ENCODE measurements at places on chromosomes 2 and 18.
A peak's percentile ranks its signal among the peaks of the same experiment; 100 is the strongest.

DNA sequence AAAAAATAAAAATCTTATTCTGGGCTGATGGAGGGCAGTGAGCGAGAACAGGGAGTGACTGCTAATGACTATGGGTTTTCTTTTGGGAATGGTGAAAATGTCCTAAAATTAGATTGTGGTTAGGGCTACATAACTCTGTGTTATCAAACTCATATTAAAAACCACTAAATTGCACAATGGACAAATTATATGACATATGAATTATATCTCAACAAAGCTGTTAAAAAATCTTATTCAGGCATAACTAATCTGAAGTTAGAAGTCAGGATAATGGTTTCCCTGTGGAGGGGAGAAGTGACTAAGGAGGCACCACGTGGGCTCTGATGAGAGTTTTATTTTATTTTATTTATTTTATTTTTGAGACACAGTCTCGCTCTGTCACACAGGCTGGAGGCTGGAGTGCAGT is 32.1 kb upstream of the DPP4 start:
- DNase-seq: no peak

GRCh38 chr2:218019411-218020060 is 16.7 kb upstream of the TNS1 start:
- no peak for DNase-seq

DNA sequence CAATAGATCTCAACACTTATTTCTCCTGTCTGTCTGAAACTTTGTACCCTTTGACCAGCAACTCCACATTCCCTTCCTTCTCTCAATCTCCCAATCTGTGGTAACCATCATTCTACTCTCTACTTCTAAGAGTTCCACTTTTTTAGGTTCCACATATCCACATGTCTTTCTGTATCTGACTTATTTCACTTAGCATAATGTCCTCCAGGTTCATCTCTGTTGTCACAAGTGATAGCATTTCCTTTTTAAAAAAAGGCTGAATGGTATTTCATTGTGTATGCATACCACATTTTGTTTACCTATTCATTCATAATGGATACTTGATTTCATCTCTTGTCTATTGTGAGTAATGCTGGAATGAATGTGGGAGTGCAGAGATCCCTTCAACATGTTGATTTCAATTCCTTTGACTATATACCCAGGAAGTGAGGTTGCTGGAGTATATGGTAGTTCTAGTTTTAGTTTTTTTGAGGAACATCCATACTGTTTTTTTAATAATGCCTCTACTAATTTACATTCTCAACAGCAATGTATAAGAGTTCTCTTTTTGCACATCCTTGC is 18.8 kb upstream of the MMADHC start:
- DNase-seq: no peak

DNA sequence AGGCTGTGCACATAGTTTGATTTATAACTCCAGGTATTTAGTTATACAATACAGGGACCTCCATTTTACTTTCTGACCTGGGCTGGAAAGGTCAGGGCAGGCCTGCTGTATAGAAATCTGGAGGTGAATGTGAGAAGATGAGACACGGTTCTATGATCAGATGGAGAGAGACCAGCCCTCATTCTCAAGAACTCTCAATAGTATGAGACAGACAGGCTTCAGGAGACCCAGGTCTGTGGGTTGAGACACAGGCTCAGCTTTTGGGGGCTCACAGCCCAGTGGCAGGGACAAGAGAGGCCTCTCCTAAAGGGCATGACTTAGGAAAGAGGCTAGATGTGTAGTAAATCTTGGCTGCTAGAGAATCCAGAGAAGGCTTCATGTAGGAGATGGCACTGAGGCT is 719 bp upstream of the ATP6V1B1 start:
- DNase-seq: no peak

DNA sequence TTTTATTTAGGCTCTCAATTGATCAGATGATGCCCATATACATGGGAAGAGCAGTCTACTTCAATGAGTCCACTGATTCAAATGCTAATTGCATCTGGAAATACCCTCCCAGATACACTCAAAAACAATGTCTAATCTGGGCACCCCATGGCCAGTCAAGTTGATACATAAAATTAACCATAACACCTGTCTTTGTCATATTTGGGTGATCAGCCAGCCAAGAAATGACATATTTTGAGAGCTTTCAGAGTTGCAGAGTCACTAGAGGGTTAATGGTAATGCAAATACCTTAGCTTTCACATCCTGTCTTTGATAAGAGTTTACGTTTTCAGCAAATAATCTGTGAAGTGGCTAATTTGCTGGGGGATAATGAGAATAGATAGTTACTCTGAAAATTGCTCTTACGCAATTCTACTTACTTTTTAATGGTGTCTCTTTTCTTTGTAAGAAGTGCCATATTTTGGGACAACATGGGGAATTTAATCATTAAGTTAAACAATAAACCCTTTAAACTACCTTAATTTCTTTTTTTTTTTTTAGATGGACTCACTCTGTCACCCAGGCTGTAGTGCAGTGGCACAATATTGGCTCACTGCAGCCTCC is 49.1 kb downstream of the CCDC195 start:
- DNase-seq: no peak

- DNase-seq: no peak
These were observed 83.8 kb downstream of the FAM117B start for GRCh38 chr2:202718614-202719013.

DNA sequence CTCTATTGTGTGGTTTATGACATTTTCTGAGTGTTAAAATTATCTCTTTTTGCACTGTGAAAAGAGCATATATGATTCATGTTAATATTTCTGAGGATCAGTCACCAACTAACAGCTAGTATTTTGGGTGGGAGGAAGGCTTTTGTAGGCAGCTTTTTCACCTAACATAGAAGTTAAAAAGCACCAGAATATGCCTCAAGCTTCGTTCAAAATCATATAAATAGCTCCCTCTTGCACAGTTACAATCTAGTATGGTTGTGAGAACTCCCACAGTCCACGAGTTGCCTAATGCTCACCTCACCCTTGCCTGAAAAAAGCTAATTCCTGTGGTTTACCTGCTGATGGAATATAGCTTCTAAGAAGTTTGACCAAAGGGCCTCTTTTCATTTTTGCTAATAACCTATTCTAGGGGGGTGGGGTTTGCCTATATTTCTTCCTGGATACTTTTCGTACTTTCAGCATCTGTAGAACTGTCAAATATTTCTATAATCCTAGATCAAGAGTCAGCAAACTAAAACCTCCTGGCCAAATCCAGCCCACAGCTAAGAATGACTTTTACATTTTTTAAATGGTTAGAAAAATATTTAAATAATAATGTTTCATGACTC is 167.1 kb upstream of the FOSL2 start:
- no peak for DNase-seq

- no peak for DNase-seq
These were observed 94.3 kb downstream of the CDCA7 start for GRCh38 chr2:173448938-173449471.

DNA sequence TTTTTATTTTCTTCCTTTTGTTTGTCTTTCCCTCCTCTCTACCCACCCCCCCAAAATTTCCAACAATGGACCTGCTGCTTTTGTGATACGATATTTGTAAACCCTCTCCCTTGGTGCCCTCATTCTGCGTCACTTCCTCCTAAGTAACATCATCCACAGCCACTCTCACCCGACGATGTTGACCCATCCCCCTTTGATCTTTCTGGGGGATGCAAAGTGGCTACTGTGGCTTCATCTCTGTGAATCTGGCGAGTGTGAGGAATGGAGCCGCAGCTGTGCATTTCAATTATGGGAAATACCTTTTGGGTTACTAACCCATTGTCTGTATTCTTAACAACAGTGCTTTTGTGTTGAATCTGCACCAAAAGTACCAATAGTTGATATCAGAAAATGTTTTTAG is 19.4 kb downstream of the ANTXR1 start:
- no peak for DNase-seq

GRCh38 chr2:151361674-151362370 is 4.4 kb downstream of the TNFAIP6 start:
- DNase-seq: no peak

DNA sequence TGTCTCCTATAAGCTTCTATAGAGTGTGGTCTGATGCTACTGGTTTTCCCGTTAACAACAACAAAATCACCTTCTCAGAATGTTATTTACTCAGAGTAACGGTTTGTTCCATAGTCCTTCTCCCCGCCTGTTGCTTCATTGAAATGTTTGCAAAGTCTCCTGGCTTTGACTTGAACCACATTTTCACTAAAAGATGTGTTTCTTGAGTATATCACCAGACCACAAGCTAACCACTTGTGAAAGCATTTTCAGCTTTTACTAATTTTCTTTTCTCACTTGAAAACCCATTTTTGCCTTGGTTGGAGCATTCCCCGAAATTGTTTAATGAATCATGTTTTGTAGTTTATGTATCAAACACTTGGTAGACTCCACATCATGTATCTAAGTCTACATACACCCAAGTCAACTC is 121.2 kb downstream of the DPP4 start:
- DNase-seq: no peak

DNA sequence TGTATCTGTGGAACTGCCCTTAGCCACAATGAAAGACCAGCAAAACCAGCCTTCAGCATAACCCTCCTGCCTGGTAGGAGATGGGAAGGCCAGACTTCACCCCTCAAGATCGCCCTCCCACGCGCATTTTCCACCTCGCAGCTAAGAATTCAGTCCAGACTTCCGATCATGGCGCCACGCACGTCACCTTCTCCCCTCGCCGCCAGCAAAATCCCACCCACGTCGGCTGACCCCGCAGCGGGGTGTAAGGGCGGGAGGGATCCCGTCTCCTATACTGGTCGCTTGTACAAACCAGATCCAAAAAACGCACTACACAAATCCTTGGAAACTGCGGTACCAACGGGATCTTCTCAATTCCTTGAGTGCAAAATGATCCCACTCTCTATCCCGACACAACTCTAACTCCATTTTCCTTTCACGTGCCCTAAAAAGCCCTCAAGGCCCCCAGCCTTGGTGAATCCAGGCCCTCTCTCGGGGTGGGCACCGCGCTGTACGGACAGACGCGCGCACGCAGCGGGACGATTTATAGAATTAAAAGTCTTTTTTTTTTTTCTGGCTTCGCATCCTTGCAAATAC is 1.0 kb upstream of the BMPR2 start:
- DNase-seq: peak; percentile 41

DNA sequence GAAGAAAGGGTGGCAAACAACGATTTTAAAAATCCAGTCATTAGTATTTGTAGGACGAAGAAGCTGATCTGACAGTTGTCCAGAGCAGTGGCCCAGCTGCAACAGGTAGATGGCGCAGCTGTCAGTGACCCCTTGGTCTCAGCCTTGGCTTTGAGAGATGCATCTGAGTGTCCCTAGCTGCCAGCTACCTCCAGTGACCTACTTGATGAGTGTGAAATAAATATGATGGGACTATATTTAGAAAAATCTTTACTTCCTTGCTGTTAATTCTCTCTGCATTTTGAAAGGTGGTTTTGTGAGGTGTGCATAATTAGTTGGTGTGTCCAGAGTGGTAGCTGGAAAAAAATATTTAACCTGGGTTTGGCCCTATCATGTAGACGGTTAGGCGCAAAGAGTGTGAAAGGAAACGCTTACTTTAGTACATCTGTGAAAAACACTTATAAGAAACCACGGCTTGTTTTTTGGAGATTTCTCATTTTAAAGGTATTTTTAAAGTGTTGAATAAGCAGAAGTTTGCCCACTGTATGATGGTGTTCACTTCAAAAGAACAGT is 963 bp downstream of the INPP1 start:
- DNase-seq: no peak

DNA sequence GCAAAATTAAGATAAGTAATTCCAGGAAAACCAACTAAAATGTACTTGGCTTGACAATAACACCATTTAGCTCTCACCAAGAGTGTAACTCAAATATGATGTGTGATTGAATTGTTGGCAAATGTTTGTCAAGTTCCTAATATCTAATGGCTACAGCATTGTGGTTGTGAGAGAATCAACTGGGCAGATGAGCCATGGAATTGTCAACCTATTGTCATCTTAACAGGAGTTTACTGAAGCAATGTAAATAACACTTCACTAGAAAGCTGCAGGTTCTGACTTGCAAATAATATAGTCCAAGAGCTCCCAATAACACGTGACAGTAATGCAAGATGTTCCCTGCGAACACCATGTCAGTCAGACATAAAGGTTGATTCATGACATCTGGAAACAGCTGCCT is 495.2 kb upstream of the MEIS1 start:
- no peak for DNase-seq

DNA sequence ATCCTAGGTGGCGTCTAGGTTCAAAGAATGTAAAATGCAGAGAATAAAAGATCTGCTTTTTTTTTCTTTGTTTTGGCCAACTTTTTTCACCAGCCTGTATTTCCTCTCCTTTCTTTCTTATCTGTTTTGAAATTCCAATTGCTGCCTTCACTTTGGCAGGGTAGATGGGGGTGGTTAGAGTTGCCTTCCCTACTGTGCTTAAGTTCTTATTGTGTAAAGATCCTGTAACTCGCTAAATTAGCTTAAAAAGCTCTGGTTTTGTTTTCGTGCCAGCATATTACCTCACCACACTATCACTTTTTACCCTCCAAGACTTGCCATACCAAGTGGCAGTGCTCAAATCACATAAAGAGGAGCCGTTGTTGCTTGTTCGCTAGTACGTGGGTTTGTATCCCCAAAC is 921.7 kb downstream of the DPP10 start:
- no peak for DNase-seq

- DNase-seq: no peak
These were observed 40.9 kb downstream of the SCTR start for GRCh38 chr2:119483395-119483753.

GRCh38 chr2:216206041-216206703 is 97.0 kb downstream of the XRCC5 start:
- DNase-seq: no peak

GRCh38 chr2:3661149-3661660 is 3.2 kb downstream of the ALLC start:
- no peak for DNase-seq

- DNase-seq: no peak
These were observed 35.2 kb downstream of the CPO start for GRCh38 chr2:206974551-206974950.

DNA sequence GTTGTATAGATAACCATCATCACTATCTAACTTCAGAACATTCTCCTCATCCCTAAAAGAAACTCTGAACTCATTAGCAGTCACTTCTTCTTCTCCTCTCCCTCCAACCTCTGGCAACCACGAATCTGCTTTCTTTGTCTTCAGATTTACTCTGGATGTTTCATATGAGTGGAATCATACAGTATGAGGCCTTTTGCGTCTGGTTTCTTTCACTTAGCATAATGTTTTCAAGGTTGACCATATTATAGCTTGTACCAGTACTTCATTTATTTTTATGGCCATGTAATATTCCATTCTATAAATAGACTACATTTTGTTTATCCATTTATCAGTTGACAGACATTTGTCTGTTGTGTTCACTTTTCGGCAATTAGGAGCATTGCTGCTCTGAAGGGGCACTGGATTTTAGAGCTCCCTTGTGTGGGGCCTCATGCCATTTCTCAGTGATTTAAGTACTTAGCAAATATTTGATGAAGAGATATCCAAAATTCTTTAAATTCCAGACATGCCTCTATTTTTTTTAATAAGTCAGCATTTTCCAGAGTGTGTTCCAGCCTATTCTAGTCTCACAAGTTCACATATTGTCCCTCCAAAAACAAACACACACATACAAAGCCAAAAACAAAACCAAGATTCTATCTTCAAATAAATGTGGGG is 22.5 kb upstream of the MAP3K20 start:
- no peak for DNase-seq

GRCh38 chr18:46677611-46678010 is 20.6 kb upstream of the LOXHD1 start:
- DNase-seq: no peak
